NAMALWA (cell line): ENCODE measurements at places on chromosomes 13 and 19.

DNA sequence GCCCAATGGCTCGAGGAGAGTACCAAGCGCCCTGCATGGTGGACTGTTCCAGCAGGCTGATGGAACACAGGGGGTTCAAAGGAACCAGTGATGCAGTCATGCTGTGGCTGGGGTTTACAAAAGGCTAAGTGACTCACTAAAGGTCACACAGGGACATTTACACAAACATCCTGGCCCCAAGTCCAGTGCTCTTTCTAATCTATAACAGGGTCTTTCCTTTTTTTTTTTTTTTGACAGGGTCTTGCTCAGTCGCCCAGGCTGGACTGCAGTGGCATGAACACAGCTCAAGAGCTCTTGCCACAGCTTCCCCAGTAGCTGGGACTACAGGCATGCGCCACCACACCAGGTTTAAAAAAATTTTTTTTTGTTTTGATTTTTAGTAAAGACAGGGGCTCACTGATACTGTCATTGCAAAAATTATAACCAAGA, 2.8 kb upstream of the SLC25A15 start:
- no peak for DNase-seq

DNA sequence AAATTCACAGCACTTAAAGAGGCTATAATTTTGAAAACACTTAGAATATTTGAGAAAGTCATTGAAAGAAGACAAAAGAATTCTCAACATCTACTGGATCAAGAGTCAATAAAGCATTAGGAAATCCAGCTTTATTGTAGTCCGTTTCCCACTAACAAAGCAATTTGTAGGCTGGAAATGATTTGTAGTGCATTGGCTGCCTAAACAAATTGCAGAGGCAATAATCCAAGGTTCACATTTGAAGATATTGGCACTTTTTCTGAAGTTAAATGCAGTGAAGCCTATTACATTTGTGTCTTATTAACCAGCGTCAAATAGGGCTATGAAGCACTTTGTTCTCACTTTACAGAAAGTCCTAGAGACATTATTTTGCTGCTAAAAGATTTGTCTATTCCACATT, 848.1 kb upstream of the SLITRK1 start:
- DNase-seq, result no peak

DNA sequence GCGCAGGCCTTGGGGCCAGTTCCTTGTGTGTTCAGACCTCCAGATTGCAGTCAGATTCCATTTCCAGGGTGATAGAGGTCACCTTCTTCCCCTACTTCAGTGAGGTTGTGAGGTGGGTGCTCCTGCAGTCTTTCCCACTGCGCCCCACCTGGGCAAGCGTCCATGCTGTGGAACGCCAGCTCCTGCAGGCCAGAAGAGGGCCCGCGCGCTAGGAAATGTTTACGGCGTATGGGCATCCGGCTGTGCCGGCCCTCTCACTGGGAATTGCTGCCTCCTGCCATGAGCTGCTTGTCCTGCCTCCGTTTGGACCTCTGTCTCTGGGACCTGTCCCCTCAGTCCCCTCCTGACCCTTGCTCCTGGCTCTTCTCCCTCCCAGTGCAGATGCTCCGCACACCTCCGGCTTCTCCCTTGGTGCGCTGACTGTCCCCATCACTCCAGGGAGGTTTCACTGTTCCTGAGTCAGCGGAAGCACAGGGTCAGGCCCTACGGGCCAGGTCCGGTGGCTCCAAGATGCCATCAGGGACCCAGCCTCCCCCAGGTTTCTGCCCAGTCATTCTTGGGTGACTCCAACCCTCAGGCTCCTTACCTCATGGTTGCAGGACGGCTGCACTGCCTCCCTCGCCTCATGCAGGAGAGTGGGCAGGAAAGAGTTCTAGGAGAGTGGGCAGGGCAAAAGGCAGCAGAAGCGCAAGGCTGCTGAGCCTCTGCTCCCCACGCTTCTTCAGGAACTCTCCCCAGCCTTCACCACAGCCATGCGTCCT, 56.6 kb downstream of the SMARCA4 start:
- DNase-seq, result no peak

GRCh38 chr19:56622374-56622773, 20.6 kb upstream of the SMIM17 start:
- no peak for DNase-seq

DNA sequence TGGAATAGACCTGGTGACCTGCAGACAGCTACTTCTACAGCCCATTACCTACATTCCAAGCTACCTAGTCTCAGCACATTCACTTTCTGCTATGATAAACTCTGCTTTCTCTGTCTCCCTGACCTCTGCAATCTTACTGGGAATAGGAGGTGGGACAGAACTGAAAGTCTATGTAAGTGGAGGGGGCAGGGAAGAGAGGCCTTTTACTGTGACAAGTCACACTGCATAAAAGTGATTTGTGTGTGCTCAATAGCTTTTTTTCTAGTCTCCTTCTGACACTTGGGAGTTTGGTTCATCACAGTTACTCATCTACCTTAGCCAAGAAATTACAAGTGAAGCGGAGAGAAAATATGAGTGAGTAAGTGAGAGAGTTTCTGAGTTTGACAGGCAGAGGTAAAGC, 322.4 kb downstream of the OLFM4 start:
- DNase-seq, result no peak
